HTR-8/SVneo (cell line): ENCODE measurements at places on chromosomes 5 and 9.
A peak's percentile ranks its signal among the peaks of the same experiment; 100 is the strongest.

DNA sequence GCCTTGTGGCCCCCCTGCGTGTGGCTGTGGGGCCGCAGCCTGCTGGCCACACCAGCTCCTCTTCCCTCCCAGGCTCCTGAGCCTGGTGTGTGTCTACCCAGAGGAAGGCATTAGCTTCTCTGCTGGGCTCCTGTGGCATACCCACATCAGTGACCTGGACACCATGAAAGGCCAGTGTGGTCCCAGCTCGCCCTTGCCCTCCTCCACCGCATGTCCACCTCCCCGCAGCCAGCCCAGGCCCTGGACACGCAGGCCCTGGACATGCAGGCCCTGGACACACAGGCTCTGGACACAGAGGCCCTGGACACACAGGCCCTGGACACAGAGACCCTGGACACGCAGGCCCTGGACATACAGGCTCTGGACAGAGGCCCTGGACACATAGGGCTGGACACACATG, 153.4 kb upstream of the PPP1R26 start:
- DNase-seq, result no peak

DNA sequence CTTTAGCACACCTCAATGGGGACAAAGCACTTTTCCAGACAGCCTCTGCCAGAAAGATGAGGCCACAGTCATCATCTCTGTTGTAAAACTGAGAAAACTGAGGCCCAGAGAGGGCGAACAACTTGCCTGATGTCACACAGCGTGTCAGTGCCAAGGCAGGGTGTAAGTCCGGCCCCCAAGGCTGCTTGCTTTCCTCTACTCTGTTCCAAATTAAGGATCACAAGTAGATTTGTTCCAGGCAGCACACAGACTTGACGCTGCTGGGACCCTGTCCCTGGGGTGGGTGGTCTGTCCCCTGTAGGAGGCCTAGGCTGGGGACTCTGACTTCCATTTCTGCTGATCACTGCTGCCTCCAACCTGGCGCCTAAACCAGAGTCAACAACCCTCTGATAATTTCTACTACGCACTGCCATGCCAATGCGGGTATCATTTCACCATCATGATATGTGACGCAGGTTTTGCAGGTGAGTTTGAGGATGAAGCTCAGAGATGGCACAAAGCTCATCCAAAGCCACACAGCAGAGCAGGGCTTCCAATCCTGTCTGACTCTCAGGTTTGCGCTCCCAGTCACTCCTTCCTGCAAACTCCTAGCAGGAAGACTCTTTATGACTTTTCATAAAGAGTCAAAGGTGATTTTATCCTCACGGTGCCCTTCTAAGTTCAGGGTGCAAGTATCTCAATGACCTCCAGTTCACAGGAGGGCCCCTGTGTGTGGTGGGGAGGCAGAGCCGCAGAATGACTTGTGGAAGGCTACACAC, 13.5 kb upstream of the RALGDS start:
- no peak for DNase-seq

GRCh38 chr9:16871336-16872151, 1.1 kb upstream of the BNC2 start:
- DNase-seq, result no peak

GRCh38 chr9:127854184-127854806, at the start of gene ENG:
TSS of gene ENG (minus strand) at chr9:127854658. CDS start at chr9:127854355, 303 bp downstream.
- peak; percentile 56 for DNase-seq

- DNase-seq, result no peak
Measured at GRCh38 chr9:3708751-3709150, 182.9 kb upstream of the RFX3 start.

GRCh38 chr5:110630350-110630749, 96.1 kb downstream of the TMEM232 start:
- DNase-seq, result no peak

DNA sequence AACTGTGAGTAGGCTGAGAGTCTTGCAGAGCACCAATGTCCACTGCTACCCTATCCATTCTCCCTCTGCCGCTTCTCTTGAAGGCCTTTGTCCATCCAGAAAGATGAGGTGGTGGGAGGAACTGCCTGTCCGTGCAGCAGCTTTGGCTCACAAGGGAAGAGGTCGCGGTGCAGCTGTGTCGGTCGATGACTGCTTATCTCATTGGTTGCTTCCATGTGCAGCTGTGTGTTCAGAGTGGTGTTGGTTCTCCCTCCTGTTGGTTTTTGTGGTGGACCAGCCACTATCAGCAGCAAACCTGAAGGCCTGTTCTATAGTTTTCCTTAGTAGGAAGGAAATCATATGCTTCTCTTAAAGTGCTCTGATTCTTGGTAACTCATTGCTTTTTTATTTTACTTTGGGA, 40.7 kb downstream of the SPTAN1 start:
- no peak for DNase-seq

GRCh38 chr9:107972346-107972745, 482.8 kb upstream of the KLF4 start:
- no peak for DNase-seq

DNA sequence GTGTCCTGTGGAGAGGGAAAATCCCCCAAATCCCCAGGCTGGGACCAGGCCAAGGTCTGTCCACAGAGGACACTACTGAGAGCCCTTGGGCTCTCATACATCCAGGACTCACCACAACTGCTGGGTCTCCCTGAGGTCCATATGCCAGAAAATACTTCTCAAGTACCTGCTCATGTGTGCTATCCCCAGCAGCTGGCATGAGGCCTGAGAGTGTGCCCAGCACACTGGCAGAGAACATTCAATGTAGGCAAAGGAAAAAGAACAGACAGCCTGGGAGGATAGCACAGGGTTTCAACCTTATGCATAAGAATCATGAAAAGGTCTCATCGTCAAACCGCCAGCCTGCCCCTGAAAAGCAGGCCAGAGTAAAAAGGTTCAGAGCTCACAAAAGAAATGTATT, 154.1 kb upstream of the TAS2R1 start:
- DNase-seq, result no peak

DNA sequence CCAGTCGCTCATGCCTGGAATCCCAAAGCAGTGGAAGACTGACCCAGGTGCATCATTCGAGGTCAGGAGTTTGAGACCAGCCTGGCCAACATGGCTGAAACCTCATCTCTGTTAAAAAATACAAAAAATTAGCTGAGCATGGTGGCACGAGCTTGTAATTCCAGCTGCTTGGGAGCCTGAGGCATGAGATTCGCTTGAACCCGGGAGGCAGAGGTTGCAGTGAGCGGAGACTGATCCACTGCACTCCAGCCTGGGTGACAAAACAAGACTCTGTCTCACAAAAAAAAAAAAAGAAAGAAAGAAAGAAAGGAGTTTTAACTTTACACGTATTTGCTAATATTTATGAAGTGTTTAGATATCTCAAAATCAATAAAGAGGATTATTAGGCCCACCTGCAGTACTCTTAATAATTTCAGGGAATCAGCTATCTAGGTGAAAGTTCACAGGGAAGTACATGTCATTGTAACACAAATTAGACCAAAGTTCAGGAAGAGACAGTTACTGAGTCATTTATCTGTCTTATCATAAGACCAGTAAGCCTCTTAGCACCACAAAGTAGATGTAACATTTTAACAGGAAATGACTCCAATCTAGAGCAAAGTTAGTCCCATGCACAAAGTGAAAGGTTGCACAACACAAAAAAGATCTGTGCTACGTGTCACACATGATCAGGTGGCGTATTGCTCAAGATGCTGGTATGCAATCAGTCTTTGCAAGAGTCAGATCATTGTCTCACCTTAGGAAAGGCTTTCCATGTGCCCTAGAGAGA, 34.1 kb upstream of the PLIN2 start:
- peak; percentile 67 for DNase-seq

DNA sequence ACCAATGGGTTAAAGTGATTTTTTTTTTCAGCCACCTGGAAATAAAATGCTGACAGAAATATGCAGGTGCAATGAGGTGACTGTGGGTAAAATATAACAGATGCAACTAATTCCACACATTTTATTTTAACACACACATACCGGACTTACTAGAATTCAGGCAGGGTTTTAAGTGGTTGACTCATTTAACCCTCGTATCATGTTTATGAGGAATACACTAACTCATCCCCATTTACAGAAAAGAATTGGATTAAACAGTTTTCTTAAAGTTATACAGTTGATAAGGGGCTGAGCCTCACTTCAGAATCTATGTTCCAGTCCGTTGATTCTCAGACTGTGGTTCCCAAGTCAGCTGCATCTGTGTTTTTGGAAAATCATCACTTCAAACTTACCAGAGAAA, 207.5 kb downstream of the CHSY3 start:
- no peak for DNase-seq

DNA sequence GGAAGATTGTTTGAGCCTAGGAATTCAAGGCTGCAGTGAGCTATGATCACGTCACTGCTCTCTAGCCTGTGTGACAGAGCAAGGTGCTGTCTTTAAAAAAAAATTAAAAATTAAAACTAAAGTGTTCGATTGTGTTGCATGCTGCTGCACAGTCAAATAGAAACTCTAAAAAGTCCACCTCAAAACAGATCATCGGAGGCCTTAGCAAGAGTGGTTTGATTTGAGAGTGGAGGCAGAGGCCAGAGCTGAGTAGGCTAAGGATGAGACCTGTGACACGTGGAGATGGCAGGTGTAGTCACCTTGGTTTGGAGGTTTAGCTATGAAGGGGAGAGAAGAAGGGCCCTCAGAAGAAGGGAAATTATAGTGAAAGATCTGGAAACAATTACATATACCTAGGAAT, 2.8 kb upstream of the PTPDC1 start:
- DNase-seq, result no peak

- no peak for DNase-seq
Measured at GRCh38 chr5:80763873-80764647, 109.3 kb upstream of the DHFR start.

- DNase-seq, result no peak
Measured at GRCh38 chr5:154278908-154279307, 88.4 kb downstream of the GALNT10 start.

DNA sequence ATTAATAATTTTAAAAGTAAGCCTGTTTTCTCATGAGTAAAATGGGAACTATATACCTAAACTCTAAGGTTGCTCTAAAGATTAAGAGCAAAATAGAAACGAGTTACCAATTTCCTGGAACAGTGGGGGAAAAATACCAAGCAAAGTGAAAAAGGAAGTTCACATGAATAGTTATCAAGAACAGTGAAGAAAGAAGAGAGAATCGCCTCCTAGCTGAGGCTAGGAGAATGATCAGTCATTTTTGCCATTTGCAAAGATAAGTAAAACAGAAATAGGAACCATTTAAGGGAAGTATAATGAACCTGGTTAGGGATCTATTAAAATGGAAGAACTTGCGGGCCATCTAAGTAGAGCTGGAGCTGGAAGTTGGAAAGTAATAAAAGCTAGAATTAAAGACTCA, 50.7 kb downstream of the P4HA2 start:
- DNase-seq, result no peak

DNA sequence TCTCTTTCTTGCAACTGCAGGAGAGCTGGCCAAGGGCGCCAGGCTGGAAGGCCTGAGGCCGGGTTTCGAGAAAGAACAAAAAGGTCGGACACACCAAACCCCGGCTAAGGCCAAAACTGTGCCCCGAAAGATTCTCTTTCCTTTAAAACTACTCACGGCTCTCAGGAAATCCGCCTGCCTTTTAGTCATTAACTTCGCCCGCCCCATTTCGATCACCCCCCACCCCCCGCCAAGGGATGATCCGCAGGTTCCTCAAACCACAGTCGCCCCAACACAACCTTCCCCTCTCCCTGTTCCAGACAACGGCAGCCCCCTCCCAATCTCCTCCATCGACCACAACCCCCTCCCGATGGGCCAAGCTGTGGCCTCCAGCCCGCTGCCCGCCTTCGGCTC, 536 bp downstream of the FEM1C start:
- DNase-seq, result no peak

DNA sequence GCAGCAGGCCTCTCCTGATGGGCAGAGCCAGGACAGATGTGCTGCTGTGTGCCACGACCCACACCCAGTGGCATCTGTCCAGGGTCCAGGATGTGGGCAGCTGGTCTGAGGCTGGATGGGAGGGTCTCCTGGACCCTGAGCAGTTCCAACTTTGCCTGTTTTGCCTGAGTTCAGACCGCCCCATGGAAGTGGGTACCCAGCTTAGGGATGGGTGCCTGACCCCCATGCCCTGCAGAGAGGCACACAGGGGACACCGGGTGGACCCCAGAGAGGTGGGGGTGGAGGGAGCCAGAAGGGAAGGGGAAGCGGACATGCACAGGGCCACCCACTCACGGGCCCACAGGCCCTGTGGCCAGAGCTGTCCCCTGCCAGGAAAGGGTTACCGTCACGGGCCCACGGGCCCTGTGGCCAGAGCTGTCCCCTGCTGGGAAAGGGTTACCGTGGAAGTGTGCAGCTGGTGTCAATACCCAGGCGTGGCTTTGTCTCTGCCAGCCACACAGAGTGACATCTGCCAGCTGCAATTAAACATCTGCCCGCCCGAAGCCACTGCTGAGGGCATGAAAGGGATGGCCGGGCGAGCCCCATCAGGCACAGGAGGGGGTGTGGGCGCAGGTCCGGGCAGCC, 50.0 kb downstream of the NACC2 start:
- no peak for DNase-seq

DNA sequence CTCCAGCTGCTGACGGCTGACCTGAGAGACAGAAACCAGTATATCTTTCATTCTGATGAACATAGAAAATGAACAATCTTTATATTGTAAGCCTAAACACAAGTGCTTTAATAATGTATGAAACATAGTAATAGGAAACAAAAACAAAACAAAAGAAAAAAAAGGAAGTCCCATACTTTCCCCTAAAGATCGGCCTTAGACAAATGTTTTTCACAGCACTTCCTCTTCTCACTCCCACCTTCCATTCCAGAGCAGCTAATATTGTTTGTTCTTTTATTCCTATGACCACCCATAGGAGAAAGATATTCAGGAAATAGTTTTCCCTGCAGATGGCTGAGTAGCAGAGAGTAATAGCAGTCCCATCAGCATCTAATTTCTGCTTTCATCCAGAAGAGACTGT, 194.4 kb upstream of the SLC27A6 start:
- no peak for DNase-seq

GRCh38 chr5:173858021-173858669, 30.0 kb upstream of the CPEB4 start:
- DNase-seq, result no peak

DNA sequence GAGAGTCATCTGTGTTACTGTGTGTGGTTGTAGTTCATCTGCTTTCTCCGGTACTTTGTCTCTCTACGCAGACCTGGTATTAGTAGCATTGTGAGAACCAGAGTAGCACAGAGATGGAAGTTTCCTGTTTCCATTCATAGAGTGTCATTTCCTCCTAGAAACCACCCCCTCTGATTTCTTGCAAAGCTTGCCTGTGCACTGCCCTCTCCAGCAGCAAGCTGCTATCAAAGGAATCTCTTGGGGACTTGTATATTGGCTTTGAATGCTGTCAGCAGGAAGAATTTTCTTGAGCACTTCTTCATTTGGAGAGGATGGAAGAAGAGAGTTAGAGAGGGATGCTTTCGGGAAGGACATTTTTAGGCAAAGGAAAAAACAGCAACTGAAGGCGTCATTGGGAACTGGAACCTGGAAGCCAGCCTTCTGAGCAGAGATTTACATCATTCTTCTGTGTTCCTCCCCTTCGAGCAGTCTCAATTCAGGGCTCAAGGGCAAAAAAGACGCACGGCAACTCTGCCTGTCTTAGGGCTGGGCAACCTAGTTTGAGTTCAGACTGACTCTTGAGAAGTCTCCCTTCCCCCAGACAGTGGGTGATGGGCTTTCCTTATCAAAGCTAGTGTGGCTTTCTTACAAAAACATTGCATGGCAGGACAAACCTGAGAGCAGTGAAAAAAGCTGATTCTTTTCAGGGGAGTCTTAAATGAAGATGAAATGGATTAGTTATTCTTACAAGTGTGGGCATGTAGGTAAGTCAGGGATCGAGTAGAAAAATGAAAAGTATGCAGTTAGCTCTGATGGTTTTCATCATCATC, 226.3 kb downstream of the AOPEP start:
- no peak for DNase-seq
